ENCODE measurements at places on chromosomes 5 and 9. TPM values are rescaled to one million over a fixed set of nuclear protein-coding genes. Genes with fewer than 3 reads are reported as not detected.

Gene EFNA5
- total RNA-seq, result 40.9 TPM

Gene PCDHB4
- 1.3 TPM for total RNA-seq

Gene IL17B
- not detected for total RNA-seq

Gene RAD17
- 22.0 TPM for total RNA-seq

Gene CYSRT1
- not detected for total RNA-seq

Gene LURAP1L
- total RNA-seq, result 2.6 TPM

Gene OR1K1
- not detected for total RNA-seq

Gene ARHGEF39
- total RNA-seq, result 0.48 TPM

Gene LHX6
- 10.8 TPM for total RNA-seq

Gene CAVIN4
- 102 TPM for total RNA-seq

Gene RUSC2
- 44.5 TPM for total RNA-seq

Gene PDZD2
- 67.1 TPM for total RNA-seq

Gene RNF183
- total RNA-seq, result not detected

Gene ITGA2
- total RNA-seq, result 1.4 TPM

Gene TBC1D2
- total RNA-seq, result 2.0 TPM

Gene SLC46A2
- 0.16 TPM for total RNA-seq

Gene NIPAL4
- 0.30 TPM for total RNA-seq

Gene TRUB2
- total RNA-seq, result 30.7 TPM

Gene PRLR
- 0.30 TPM for total RNA-seq

Gene DDX4
- not detected for total RNA-seq

Gene BTNL8
- 0.43 TPM for total RNA-seq

Gene FOXD4L3
- total RNA-seq, result not detected

Gene SLC22A4
- 2.2 TPM for total RNA-seq

Gene TAF11L10
- not detected for total RNA-seq

Gene CATSPER3
- total RNA-seq, result 0.54 TPM

Gene TTC23L
- 0.32 TPM for total RNA-seq

Gene C8G
- total RNA-seq, result 3.4 TPM

Gene MARCOL
- total RNA-seq, result not detected

Gene GRIA1
- 0.30 TPM for total RNA-seq

Gene CDX1
- 0.16 TPM for total RNA-seq

Gene CAMK2A
- 22.7 TPM for total RNA-seq

Gene S1PR3
- total RNA-seq, result 9.9 TPM

Gene STPG3
- total RNA-seq, result not detected

Gene LRRC70
- 2.2 TPM for total RNA-seq

Gene ARL14EPL
- total RNA-seq, result not detected

Gene ZNF883
- total RNA-seq, result 2.4 TPM

Gene SPAAR
- total RNA-seq, result 4.0 TPM

Gene UQCRQ
- total RNA-seq, result 1,426 TPM

Gene TPM2
- total RNA-seq, result 690 TPM

Gene TEX48
- not detected for total RNA-seq

Gene IL4
- total RNA-seq, result not detected

Gene ROR2
- 0.65 TPM for total RNA-seq

Gene DNAJA1
- 87.6 TPM for total RNA-seq

Gene JAKMIP2
- total RNA-seq, result 0.11 TPM

Gene MCC
- total RNA-seq, result 17.7 TPM

Gene LIFR
- 30.9 TPM for total RNA-seq

Gene CFAP90
- total RNA-seq, result not detected

Gene TAF11L5
- total RNA-seq, result not detected

Gene NIM1K
- 0.08 TPM for total RNA-seq

Gene CXXC5
- 49.3 TPM for total RNA-seq

Gene OCLN
- total RNA-seq, result 0.51 TPM

Gene FCN2
- not detected for total RNA-seq

Gene LCN2
- 2.0 TPM for total RNA-seq

Gene GAS1
- total RNA-seq, result 9.0 TPM

Gene PCDHB10
- total RNA-seq, result 0.94 TPM

Gene FRRS1L
- total RNA-seq, result 0.81 TPM

Gene AGXT2
- not detected for total RNA-seq

Gene PCDHGA7
- 11.8 TPM for total RNA-seq

Data from cardiac septum (tissue), 1 donor.